ENCODE measurements at places on chromosomes 2 and 18.

GRCh38 chr2:136189221-136189782 is 71.4 kb upstream of the CXCR4 start:
- DNase-seq = no peak

- no peak for DNase-seq
These were observed 1378.1 kb downstream of the DSC3 start for GRCh38 chr18:29664278-29665036.

DNA sequence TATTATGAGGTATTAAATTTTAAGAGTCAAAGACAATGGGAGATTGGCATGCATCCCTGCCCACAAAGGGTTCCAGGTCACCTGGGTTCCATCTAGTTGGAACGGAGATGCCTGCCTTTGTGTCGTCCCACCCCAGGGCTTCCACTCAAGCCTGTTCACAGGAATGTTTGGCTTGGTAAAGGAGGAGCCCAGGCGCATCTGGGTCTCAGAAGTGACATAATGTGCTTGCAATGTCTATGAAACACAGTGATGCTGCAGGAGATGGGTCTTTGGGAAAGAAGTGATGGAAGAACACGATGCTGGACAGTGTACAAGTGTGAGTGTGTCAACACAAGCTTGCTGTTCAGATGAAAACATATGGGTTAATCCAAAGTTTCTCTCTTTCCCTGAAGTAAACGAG is 49.6 kb upstream of the ZNF396 start:
- no peak for DNase-seq

- peak; percentile 13 for DNase-seq
These were observed 133.9 kb upstream of the CDH20 start for GRCh38 chr18:61199171-61199848.

DNA sequence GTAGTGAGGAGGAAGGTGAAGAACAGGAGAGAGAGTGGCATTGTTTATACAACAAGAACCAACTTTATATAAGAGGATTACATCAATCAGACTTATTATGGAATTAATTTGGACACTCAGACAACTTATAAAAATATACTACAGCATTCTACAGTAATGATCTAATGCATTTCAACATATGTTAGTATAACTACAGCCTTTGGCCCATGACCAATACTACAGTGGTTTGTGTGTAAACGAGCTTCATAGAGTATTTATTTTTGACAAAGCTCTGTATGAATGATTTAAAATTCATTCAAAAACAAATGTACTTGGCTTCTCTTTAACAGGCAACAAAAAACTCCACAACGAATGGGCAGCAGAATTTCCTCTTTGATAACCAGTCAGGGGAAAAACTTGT is 72.8 kb downstream of the ZNF521 start:
- no peak for DNase-seq

GRCh38 chr2:15565994-15566671 is 5.0 kb upstream of the NBAS start:
- no peak for DNase-seq

DNA sequence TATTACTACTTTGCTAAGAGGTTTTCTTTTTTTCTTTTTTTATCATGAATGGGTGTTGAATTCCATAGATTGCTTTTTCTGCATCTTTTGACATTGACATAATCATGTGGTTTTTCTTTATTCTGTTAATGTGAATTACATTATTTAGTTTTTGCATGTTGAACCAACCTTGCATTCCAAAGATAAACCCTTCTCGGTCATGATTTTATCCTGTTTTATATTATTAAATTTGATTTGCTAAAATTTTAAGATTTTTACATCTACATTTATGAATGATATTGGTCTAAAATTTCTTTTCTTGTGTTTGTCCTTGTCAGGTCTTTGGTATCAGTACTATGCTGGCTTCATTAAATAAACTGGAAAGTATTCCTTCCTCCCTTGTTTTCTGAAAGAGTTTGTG is 87.5 kb upstream of the FOSL2 start:
- DNase-seq = no peak

DNA sequence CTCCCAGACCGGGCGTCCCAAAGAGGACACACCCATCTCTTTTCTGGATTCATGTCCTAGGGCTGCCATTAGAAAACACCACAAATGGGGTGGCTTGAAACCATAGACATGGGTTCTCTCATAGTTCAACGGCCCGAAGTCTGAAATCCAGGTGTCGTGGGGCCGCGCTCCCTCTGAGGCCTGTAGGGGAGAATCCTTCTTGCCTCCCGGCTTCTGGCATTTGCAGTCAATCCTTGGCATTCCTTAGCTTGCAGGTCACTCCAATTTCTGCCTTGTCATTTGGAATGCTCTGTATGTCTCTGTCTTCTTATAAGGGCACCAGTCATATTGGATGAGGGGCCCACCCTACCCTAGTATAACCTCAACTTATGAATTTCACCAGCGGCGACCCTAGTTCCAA is 65.1 kb downstream of the CYB5A start:
- no peak for DNase-seq

GRCh38 chr2:118242216-118242615 is 153.9 kb downstream of the INSIG2 start:
- peak; percentile 31 for DNase-seq

DNA sequence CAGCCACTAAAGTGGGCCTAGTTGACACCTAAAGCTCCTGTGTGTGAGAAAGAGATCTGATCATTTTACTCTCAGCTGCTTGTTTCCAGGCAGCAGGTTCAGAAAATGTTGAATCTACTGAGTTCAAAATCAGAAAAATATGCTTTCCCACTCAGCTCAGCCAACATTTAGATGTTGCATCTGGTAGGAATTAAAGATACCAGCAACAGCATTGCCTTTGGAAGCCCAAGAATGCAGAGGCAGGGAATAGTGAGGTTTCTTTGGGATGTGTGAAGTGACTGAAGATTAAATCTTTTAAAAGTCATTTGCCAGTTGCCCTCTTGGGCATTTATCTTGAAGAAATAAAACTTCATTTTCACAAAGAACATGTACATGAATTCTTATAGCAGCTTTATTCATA is 33.9 kb upstream of the DOCK10 start:
- no peak for DNase-seq

GRCh38 chr2:11932962-11933361 is 186.5 kb downstream of the LPIN1 start:
- no peak for DNase-seq

DNA sequence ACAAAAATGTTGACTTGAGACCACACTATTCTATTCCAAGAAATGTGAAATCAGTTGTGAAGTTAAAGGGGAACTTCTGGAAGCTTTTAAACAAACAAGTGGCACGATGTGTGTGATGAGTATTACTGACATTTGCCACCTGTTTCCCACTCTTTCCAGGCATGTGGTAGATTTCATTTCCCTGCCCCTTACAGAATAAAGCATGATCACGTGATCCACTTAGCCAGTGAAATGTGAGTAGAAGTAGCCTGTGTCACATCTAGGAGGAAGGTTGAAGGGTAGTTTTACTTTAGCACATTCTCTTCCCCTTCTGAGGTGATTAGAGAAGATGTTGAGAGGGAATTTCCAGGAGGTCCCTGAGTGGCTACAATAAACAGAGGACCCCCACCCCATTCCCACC is 3.8 kb downstream of the COL4A4 start:
- DNase-seq = no peak

DNA sequence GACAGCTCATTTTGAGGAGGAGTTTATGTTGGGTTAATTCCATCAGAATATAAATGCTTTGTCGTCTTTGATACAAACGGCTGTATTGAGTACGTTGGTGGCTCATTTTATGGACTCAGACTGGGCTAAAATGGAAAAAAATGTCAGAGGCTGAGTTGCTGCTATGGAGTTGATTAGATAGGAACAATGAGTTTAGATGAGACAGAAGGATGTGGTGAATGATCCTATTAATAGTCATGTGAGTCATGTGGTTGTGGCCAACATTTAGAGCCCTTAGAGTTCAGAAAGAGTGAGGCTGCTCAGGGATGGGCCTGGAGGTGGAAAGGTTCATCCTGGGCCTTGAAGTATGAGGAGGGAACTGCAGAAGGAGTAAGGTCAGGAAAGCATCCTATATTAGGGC is 434.2 kb downstream of the MEIS1 start:
- peak; percentile 83 for DNase-seq

DNA sequence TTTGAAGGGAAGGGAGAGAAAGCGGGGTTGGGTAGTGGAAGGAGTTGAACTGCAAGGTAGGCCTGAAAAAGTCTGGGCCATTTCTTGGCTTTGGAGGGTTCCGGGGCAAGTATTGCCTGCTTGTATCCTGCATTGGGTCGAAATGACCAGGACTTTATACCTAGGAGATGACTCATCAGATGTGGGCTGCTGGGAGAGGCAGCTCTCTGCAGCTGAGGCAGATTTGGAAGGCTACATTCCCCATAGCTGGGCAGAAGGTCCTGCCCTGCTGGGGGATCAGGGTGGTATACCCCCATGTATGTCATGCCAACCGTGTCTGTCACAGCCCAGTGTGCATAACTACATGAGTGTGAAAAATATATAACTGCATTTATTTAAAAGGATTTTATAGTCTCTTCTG is 171.8 kb upstream of the SPRED2 start:
- DNase-seq = no peak

DNA sequence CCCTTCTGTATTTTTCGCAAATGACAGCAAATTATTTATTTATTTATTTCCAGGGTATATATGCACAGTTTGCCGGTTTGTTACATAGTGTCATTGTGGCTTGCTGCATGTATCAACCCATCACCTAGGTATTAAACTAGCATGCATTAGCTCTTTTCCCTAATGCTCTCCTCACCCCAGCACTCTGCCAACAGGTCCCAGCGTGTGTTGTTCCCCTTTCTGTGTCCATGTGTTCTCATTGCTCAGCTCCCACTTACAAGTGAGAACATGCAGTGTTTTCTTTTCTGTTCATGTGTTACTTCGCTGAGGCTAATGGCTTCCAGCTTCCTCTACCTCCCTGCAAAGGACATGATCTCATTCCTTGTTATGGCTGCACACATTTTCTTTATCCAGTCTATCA is 592.3 kb downstream of the TRIB2 start:
- no peak for DNase-seq

GRCh38 chr2:55420871-55421270 is 1.2 kb upstream of the CCDC88A start:
- no peak for DNase-seq

DNA sequence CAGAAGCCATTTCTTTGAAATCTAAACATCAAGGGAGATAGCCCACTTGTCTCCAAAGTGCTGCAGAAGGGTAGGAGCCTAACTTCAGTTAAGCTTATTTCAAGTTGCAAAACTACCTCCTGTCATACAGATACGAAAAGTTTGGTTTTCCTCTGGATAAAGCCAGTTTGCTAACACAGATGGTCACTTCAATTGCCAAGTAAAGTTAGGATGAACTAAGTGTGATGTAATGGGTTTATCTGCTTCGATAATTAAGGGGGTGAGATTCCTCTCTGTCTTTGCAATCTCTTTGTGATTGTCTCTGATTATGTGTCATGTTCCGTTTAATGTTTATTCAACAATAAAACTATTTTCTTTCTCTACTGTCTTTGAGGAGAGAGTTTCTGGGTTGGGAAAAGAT is 156.4 kb downstream of the SLC39A10 start:
- no peak for DNase-seq

GRCh38 chr2:26645762-26646161 is 4.6 kb upstream of the CIB4 start:
- DNase-seq = no peak

GRCh38 chr18:25825979-25826776 is 264.2 kb downstream of the SS18 start:
- no peak for DNase-seq

DNA sequence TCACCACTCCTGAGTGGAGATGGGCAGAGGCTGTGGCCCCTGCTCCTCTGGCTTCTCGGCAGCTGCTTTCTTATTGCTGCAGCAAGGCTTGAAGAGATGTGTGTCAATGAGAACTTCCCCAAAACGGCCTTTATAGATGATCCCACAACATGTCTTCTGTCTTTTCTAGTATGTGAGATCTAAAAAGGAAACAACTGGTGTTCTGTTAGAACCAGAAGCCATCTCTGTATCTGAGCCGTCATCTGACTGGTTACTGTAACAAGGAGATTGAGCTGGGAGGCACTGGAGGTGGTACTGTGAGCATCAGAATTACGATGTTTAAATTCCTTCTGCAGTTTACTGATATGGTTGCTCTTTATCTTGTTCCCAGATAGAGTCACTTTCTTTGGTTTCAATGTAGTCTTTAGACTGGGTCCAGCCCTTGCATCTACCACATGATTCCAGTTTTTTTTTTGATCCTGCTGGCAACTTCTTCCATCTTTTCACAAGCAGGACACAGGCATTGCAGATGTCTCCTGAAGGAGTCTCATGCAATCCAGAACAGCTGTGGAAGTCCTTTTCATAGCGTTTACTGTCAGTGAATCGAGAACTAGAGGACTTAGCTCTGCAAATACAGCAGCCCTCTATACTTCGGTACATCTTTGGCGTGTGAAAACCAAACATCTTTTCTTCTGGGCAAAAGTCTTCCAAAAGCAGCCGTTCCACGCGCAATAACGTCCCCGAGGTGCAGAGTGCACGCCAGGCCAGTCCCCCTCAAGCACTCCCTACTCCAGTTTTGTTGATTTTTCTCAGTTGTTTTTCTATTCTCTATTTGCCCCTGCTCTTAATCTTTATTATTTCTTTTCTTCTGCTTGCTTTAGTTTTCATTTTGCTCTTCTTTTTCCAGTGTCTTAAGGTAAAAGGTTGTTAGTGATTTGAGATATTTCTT is 29.7 kb downstream of the TAF4B start:
- no peak for DNase-seq

GRCh38 chr2:17479875-17480274 is 38.4 kb downstream of the RAD51AP2 start:
- no peak for DNase-seq

DNA sequence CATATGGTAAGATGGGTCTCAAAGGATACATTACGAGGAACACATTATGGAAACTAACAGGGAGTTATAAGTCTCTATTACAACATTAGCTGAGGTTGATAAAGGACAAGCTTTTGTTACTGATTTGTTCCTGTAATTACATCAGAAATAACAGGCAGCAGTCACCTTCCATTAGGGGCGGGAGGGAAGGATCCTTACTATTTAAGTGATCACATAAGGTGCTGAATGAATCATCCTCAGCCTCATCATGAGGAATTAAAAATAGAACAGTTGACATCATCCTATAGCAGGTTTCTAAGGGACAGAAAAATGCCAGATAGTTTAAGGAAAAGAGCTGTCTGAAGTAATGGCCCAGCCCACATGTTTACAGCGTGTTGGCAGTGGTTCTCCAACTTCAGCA is 86.9 kb upstream of the MGAT5 start:
- DNase-seq = peak; percentile 18

DNA sequence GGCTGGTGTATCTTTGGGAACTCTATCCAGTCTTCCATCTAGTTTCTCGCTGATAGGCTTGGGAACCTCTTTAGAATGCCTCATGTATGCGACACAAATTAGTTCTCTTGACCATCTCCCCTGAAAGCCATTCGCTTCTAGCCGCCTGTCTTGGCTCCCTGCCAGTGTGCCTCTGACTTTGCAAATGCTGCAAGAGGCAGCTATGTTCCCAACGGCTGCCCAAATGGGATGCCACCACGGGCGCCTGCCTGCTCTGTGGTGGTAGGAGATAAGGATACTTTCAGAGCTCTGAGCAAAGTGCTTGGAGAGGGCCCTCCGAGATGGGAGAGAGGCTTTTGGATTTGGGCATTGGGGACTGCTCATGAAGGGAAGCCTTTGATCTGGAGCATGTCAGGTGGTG is 77.7 kb upstream of the IGFBP5 start:
- no peak for DNase-seq

All from HS-5 (cell line).